HL-60 (cell line): ENCODE measurements at places on chromosomes 2 and 18.

DNA sequence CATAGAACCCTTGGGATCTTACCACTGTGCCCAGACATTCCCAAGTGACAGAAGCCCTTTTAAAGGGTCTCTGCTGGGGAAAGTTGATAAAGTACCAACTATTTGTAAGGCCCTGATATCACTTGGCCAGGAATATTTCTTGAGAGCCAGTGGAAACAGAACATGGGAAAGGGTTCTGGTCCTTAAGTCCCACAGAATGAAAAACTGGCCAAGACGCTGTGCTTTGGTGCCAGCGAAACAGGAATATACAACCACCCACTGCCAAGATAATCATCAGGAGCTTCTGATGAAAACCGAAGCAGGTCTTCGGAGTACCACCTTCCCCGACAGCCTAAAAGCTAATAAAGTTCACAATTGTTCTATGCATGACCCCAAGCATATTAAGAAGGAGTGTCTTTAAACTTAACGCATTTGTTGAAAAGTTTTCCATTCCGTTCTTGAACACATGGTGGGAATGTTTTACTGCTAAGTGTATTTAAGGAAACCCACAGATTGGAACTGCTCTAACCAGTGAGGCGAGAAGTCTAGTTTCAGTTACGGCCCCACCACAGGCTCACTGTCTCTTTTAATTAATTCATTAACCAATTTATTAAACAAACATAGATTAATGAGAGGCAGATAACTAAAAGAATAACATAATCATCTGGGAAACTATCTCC, 152.6 kb downstream of the ANKRD44 start:
- no peak for DNase-seq

DNA sequence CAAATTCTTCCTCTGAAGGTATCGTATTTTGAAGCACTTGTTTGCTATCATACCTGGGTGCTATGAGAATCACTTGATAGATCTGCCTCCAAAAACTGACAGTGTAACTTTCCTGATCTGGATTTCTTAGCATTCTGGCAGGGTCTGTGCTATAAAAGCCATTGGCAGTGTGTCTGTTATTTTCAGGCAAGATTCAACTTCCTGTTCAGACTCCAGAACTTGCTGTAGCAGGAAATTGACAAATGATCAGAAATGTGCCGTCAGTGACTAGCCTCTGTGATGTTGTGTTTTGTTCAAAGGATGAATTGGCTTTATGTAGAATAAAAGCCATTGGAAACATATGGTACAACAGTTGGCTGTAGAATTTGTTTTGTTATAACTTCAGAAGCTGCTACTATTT, 273.3 kb downstream of the PTPRM start:
- DNase-seq, result no peak

DNA sequence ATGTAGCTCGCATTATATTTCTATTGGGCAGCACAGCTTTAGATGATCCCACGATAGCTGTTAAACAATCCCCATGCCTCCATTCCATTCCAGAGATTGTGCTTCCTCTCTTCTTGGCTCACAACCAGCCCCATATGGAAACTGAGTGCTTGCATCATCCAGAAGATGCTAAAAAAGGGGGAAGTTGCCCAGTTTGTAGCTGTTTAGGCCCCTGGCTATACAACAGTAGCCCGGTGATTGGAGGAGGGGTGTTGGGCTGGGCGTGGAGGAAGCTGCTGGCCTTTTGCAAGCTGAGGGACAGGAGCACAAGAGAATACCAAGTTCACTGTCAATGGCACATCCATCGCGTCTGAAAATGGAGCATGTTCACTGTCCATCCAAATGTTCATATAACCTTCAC, 360.2 kb downstream of the ALK start:
- peak; percentile 22 for DNase-seq

DNA sequence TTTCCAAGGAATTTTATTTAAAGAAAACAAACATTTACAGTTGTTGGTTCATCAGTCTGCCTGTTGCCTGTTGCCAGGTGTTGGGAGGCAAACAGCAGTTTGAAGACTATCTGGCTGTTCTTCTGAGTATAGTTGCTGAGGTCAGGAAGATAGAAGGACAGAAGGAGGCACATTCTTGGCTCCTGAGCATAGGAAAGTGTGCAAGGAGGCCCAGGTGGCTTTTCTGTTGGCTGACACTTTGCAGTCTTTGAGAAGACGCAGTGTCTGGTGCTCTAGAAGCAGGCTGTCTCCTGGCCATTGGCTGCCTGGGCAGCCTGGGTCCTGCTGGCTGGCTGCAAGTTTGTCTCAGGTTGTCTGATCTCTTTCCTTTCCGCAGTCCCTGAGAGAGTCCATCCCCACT, 36.4 kb downstream of the TMEM17 start:
- no peak for DNase-seq

DNA sequence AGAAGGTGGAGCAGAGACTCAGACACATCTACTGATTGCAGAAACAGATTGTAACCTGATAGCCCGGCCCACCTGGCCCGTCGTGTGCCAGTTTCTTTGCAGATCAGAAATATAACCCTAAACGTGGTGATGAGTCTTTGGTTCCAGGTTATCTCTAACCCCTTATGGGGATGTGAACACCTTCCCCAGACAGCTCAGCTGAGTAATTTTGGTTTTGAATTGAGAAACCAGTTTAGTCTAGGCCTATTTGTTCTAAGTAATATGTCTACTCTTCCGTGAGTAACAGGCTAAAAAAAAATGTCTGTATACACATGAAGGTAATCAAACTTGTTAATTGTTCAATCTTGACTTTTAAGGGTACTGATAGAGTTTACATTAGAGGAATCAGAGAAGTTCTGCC, 35.7 kb downstream of the RASGRP3 start:
- no peak for DNase-seq

GRCh38 chr18:46278481-46279465, 174.6 kb downstream of the HAUS1 start:
- DNase-seq, result no peak

DNA sequence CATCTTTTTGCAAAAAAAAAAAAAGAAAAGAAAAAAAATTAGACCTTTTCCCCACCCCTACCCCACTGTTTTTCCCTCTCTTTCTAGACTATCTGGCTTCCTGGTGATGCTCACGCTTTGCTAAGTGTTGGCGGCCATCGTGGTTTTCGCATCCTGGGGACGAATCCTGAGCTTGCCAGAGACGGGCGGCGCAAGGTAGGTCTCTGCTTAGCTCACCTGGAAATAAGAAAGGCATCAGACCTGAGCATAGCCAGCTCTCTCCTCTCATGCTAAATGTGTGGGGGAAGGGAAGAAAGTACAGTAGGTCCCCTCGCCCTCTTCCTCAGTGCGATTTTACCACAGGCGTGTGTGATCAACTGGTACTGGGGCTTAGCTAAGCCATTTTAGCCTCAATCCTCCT, 90.5 kb downstream of the KLHL29 start:
- no peak for DNase-seq

GRCh38 chr2:49928551-49928950, 774.2 kb upstream of the FSHR start:
- DNase-seq, result no peak

DNA sequence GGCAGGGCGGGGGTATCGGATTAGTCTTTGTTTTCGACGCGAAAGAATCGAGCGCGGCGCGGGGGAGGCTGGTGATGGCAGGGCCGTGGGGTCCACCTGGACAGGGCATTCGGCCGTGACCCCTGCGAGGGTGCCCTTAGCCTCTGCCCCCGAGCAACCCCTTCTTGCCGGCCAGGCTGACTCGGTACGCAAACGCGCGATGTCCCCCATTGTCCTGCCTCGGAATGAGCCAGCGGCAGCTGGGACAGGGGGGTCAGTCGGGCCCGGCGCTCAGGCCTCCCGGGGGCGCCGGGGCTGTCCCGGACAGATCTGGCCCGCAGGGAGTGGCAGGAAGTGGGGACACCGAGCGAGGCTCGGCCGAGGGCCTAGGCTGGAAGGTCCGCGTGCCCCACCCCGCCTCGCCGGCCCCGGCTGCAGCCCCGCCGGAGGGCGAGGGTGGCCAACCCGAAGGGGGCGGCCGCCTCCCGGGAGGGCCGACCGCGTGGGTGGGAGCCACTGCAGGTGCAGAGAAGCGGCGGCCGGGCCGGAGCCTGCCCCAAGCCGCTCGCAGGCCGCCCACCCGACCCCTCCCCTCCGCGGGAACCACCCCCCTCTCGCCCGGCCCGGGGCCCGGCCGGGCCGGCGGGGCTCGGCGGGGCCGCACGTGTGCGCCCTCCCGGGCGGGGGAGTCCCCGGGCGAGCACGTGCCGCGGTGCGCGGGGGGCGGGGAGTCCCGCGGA, at the start of gene TET3:
Gene TET3, plus strand, starts transcription at position 708 of the 719 bp plus-strand sequence. CDS start 1,494 bp downstream, outside the sequence.
- no peak for DNase-seq

DNA sequence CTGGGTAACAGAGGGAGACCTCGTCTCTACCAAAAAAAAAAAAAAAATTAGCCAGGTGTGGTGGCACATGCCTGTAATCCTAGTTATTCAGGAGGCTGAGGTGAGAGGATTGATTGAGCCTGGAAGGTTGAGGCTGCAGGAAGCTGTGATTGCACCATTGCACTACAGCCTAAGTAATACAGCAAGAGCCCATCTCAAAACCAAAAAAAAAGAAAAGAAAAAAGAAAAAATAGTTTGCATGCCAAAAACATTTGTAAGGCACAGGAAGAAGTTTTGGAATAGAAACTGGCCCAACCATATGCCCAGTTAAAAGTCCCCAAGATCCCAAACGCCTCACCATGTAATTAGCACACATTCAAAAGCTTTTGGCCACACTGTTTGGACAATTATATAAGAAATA, 13.4 kb upstream of the ACOXL start:
- no peak for DNase-seq

GRCh38 chr2:99775585-99775984, 285.8 kb upstream of the REV1 start:
- DNase-seq, result no peak

DNA sequence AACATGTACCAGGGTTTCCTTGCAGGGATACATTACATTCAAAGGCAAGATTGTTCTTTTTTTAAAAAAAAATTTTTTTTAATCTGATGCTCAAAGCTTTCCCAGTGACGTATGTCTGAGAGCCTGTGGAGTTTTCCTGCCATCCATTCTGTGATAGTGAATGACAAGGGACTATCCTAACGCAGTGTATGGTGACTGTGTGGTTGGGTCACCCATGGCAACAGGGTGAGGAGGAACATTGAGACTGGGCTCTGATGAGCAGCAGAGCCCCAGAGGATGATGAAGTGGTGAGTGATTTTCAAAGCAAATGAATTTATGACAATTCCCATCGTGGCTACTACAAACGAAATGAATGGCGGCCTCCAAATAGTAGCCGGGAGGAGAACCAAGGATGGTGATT, 28.6 kb upstream of the CTAGE1 start:
- no peak for DNase-seq

DNA sequence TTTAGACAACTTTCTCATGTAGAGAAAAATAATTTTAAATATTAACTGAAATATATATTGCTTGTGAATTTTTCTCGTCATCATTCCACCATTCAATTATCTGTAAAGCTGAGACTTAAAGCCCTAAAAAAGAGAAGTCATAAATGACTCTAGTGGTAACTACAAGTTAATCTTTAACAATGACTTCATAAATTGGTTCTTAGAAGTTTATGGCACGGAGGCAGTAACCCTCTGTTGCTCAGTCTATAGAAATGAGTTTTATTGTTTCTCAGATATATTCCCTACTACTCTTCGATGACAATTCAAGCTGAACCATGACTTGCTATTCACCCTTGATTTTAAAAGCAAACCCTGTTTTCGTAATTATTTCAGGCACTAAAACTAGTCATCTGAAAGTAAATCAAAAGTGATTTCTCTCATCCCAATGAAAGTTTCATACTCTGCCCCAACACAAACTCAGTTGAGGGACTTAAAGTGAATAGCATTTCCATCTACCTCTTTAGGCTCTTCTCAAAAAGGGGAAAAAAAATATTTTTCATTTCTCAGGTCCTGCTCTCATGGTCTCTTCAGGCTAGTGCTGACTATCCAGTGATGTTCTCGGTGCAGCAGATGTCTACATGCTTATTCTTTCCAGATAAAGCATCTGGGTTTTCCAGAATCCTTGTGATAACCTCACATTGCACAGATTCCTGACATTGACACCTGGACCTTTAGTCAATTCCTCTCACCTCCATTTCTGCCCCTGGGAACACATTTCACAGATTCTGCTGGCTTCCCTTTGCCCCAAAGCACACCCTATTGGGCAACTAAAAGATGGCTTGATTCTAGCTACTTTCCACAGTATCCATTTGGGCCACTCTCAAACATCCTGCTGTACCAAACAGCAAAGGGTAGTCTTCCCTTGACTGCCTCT, 207.8 kb upstream of the LRATD1 start:
- no peak for DNase-seq

- no peak for DNase-seq
Measured at GRCh38 chr2:218002845-218003180, at the start of gene TNS1. Gene TNS1, minus strand, starts transcription at chr2:218002995. Its CDS starts 123 bp downstream, at chr2:218002872.

- no peak for DNase-seq
Measured at GRCh38 chr2:40406485-40407289, 45.2 kb downstream of the SLC8A1 start.

DNA sequence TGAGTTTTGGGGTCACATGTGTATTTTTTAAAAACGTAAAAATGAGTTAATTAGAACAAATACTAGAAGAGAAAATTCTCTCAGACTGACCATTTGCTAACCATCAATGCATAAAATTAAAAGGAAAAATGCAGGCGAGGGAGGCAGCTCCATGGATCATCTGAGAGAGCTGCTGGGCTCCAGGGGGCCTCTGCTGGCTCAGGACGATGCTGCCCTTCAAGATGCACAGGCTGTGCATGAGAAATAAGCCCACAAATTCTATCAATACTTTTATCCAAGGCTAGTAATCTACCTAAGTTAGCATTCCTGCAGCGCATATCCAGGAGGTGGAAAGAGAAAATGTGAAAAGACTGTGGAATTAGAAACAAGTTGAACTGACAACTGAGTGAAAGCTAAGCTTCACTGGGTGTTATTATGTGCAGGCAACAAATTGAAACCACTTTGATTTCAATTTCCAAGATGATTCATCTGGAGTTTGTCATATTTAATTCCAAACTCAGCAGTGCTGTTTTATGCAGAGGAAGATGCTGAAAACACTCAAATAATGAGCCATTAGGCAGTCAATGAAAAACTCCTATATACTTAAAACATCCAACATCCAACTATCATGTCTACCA, 261.1 kb downstream of the NBAS start:
- no peak for DNase-seq

- no peak for DNase-seq
Measured at GRCh38 chr2:209790066-209790728, 18.6 kb downstream of the UNC80 start.

- no peak for DNase-seq
Measured at GRCh38 chr2:238320648-238321281, 447 bp downstream of the TRAF3IP1 start.

DNA sequence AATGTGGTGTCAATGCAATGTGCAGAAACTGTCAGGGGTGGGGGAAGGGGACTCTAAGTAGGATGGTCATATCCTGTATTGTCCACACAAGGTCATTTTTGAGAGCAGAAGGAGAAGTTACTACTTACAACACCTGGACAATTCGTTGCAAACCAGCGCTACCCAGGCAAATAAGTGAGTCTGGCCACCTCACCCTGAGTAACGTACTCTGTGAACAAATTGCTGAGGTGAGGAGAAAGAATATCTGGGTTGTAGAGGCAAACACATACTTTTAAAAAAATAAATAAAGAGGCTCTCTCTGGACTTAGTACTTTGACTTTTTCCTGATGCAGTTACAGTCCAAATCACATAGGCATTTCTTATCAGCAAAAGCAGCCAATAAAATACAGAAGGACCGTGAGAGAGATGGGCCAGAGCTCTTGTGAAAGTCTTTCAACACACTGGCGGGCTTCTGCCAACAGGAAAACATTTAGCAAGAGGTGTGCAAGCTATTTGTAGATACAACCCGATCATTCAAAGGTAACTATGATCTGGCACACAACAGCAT, 268.2 kb upstream of the ID2 start:
- peak; percentile 89 for DNase-seq
